ENCODE measurements at places on chromosomes 1 and 21.

DNA sequence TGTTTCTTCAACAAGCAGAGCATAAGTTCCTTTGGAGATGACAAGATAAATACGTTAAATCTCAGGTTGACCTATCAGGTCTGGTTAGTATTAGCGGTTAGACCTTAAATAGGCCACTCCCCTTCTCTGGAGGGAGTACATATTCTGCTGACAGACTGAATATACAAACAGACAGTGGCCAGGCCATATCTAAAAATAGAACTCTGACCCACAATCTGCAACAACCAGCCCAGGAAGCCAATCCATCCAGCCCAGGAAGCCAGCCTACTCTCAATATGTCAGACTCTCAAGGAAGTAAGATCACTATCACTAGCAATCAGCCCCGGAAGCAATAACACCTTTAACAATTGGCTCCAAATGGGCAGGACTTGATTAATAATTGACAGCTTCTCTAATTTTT, 6.7 kb downstream of the IL20 start:
- no peak for DNase-seq

DNA sequence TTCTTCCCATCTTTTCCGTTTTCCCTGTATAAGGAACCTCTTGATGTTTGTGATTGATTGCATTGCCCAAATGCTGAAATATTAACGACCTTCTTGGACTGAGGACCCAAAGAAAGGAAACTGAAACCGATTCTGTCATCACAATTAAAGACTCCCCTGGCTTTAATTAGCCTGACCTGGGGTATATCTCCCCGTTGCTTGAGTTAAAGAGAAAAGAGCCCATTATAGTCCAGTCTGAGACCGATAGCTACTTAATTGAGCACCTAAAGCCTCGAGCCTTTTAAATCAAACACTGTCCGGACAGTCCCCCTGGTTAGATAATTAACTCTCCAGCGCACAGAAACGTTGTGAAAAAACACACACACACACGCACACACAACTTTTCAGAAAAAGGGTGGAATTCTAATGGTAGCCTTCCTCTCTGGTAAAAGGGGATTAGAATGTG, 8.0 kb downstream of the LMO4 start:
- no peak for DNase-seq

GRCh38 chr1:8706995-8707396, 110.4 kb downstream of the RERE start:
- no peak for DNase-seq

DNA sequence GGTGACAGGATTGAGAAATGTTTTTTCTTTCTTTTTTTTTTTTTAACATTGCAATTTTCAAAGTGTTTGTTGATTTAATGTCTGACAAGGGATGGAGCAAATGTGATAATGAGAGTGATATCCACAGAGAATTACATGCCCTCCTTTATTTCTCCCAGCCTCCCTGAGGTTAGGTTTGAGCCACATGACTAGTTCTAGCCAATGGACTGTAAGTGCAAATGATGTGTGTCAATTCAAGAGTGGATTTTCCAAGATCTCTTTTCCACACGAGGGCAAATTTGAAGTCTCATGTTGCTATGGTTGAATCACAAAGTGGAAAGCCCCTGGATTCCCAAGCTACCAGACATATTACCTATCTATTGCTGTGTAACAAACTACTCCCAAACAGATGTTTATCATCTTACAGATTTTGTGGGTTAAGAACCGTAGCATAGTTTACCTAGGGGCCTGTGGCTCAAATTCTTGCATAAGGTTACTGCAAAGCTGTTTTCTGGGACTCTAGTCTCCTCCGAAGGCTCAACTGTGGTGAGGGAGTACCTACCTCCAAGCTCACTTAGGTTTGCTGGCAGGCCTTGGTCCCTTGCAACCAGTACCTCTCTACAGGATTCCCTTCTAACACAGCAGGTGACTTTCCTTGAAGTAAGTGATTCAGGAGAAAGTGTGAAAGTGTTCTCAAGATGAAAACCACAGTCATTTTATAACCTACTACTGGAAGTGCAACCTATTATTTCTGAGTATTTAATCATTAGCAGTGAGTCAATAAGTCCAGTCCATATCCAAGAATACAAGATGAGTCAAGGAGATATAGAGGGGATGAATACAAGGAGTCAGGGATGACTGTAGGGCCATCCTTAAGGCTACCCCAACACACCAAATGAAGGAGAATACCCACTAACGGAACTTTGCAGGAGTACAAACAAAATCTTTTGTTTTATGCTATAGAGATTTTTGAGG, 533.6 kb downstream of the PTPRC start:
- DNase-seq = no peak

GRCh38 chr1:12296623-12297022, 66.8 kb downstream of the VPS13D start:
- peak; percentile 63 for DNase-seq

DNA sequence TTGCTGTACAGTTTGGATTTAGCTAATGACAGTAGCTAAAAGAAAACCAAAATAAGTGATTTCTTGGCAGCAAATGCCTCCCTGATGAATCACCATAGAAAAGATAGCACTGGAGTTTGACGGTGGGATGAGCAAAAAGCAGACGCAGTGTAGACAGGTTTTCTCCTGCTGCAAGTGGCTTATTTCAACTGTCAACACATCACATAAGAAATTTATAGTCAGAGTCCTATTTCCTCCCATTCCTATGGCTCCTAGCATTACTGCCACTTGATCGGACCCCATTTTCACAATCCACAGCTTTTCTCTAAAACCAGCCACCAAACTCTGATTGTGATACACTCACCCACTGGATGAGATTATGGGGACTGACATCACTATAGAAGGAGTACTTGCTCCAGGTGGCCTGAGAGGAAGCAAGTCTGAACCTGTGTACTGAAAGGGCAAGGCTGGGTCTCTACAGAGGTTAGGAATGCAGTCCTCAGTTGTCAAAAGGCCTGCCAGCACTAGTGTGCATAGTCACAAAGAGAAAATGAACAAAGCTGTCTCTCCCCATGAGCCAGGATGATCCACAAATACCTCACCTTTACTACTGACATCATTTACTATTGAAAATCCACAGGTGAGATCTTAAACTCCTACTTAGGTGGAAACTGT, 359.8 kb downstream of the LTN1 start:
- DNase-seq = peak; percentile 28

DNA sequence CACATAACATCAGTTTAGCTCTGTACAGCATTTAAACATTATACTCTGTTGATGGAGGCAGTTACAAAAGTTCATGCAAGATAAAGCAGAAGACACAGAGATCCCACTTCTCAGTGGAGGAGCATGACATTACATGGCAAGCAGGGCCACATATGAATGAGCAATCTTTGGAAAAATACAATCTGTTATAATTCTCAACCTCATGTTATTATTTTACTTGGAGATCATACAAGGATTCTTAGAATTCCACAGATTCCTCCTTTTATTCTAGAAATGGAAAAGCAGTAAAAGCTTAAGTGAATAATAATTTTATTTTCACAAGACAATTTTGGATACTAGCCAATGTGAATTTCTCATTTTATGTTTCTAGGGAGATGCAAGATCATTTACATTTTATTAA, 66.6 kb downstream of the IFI44 start:
- DNase-seq = no peak

- no peak for DNase-seq
Measured at GRCh38 chr21:31686272-31686915, 26.9 kb downstream of the SOD1 start.

DNA sequence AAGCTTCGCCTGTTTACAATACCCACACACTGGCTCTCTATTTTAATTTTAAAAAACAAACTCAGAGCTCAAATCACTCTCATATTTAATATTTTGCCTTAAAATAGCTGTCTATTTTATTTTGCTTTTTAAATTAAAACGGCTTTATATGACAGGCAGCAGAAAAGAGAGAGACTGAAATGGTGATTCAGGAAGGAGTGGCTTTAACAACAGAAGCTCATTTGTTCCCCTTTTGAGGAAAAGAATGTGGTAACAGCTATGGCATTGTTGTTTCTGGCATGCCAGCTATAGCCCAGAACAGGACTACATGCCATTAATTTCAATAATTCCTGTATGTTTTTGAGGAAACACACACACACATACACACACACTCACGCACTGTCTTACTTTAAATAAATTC, 234.2 kb upstream of the PTBP2 start:
- no peak for DNase-seq

GRCh38 chr1:200992382-200993048, 31.0 kb downstream of the KIF21B start:
- DNase-seq = no peak

DNA sequence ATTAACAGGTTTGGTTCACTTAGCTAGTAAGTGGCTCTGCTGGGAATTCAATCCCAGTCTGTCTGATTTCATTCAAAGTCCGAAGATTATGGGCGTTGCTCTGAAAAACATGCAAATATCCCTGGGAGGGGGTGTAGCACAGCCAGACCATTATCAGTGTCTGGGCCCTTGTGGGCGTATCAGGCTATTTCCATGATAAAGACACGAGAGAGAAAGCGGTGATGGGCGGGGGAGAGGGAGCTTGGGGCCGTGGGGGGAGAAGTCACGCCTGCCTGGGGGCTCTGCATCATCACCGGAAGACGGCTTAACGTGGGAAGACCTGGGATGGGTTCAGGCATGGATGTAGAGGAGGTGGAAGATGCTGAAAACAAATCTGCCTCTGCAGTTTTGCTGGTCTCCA, 25.8 kb downstream of the IL6R start:
- no peak for DNase-seq

DNA sequence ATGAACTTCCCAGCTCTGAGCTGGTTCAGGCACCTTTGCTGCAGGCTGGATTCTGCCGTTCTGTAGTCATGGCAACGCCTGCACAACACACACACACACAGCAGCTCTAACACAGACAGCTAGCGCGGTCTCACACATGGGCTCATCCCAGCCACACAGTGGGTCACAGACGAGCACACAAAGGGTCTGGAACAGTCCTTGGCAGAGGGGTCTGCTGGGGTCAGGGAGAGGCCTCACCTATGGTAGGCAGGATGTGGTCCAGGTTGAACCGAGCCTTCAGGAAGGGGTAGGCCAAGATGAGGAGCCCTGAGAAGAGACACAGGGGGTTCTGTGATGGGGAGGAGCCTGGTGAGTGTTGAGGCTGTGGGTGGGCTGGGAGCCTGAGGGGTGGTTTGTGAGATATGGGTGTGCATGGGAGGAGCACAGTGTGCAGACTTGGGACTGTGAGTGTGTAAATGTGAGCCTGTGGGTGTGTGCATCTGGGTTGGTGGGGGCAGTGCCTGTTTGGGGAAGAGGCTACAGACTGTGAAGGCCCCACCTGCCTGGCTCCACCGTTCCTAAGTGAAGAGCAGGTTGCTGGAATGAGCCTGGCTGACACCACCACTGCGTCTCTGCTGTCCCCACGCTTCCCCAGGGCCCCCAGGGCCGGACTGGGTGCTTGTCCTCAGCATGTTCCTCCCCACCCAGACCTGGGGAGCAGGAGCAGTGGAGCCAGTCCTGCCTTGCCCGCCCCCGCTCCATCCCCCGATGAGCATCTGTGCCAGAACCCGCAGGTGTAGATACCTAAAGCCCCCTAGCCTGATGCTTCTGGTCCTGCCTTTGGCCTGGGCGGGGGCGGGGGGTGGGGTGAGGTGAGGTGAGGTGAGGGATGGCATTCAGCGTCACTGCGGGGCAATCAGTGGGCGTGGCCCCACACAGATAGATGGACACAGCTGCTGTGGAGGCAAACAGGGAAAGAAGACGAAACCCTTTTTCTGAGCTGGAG, 1.5 kb downstream of the KNCN start:
- no peak for DNase-seq

GRCh38 chr21:28025111-28025510, 967.6 kb downstream of the LTN1 start:
- DNase-seq = peak; percentile 0

GRCh38 chr1:111739925-111740765, 950 bp upstream of the INKA2 start:
- DNase-seq = no peak

DNA sequence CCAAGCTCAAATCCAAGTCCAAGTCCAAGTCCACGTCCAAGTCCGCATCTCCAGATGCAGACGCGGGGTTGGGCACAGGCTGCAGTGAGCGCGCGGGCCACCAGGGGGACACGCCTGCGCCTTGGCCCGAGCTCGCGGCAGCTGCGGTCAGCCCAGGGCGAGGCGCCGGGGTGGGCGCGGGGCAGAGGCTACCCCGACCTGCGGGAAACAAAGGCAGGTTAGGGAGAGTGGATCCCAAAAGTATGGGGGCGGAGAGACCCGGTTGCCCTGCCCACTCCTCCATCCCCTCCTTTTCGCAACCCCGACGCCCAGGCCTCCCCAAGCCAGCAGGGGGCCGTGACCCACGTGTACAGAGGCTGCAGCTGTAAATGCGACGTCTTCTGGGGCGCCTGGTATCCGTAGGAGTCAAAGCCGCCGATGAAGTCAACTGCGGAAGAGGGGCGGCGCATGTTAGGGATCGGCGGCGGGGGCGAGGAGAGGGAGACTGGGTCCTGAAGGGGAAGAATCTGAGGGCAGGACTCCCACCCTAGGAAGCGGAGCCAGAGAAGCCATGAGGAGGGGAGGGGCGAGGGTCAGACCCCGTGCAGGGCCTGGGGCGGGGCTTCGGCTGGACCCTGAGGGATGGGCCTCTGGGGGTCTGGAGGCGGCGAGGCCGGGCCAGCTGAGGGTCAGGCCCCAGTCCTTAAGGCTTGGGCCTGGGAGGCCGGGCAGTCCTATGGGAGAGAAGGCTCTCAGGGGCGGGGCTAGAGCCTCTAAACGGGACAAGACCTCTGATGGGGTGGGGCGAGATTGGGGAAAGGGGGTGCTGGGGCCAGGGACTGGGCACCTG, 58.0 kb downstream of the NKAIN1 start:
- no peak for DNase-seq

DNA sequence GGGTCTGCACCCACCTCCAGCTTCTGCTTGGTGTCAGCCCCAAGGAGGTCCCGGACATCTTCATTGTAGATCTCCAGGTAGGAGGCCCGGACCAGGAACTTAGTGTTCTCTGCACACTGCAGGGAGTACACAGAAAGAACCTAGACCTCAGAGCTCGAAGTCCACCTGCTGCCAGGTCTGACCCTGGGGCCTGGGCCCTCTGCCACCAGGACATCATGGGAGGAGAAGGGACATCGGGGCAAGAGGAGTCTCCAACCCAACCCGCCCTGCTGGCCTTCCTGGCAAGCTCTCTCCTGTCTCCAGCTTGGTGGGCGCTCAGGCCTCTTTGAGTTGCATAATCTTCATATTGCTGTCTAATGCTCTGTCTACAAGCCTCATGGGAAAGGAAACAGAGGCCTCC, 4.4 kb downstream of the KIF17 start:
- DNase-seq = no peak

DNA sequence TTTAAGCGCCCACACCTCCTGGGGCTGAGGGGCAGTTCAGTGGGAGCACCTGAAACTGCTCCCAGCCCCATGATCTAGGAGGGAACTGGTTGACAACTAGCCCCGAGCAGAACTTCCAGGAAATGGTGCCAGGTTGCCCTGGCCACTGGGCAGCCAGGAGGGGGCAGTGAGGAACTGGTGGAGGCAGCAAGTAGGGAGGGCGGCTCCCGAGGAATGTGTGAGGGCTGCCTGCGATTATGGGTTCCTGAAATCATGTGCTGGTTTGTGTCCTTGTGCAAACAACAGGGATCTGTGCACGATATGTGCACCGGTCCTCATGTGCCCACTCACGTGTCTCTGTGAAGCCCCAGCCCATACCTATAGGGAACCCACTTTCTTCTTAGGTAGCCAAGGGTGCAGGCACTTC, 9.9 kb downstream of the GPR3 start:
- DNase-seq = no peak

- no peak for DNase-seq
Measured at GRCh38 chr1:177960939-177961622, 8.8 kb downstream of the SEC16B start.
